ENCODE measurements at places on chromosomes 11 and 22.
A peak's percentile ranks its signal among the peaks of the same experiment; 100 is the strongest.

DNA sequence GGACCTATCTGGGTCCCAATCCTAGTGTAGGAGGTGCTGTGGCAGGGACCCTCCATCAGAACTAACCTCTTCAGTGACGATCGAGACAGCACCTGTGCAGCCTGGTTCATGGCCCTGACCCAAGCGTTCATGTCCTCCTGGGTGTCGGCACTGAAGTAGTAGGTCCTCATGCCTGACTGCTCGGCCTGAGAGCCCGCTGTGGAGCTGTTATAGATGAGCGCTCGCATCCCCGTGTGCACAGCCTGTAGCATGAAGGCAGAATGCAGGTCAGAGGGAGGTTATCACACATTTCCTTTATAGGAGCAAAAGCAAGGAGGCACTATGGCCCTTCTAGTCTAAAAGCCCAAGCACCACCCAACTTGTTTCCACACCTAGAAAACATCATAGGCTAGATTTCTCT, 103.0 kb downstream of the C11orf58 start:
- DNase-seq = no peak

GRCh38 chr11:15367695-15368094, 253.0 kb downstream of the INSC start:
- no peak for DNase-seq

DNA sequence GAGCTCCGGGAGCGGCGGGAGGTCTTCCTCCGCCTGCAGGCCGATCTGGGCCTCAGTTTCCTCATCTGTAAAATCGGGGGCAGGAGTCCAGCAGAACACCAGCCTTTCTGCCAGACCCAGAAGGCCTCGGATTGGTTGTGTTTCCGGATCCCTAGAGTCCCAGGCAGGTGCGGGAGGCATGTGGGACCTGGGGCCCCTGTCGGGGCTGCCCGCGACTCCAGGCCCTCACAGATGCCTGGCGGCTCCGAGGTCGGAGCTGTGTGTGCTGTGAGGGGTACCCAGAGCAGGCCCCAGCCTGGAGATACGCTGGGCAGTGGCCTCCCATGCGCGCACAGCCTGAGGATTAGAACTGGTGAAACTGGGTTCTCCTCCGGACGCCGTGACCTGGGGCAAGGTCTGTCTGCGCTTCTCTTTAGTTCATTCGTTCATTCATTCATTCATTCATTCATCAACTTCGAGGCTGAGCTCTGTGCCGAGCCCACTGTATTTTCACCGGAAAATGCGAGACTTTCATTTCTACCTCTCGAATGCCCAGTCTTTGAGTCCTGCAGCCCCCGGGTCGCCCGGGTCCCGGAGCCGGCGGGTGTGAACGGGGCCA, 24.6 kb downstream of the FLRT1 start:
- no peak for DNase-seq

- no peak for DNase-seq
These were observed 210.3 kb downstream of the CWF19L2 start for GRCh38 chr11:107247167-107247861.

DNA sequence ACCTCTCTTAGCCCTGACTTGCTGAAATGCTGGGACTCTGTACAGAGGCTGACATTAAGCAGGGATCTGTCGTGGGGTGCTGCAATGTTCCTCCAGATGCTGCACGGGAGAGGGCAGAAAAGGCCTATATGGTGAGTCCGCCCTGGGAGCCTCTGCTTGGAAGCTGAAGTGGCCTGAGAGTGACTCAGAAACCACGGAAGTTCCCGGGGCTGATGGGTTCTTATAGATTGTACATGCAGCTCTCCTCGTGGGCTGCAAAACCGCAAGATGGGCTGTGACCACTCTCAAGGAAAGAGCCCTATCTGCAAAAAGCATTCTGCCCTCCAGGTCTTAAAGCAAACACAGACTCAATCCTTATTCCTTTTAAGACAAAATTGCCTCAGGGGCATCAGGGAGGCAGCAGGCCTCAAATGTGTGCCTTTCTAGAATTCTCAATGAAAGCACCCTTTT, 5.8 kb upstream of the SLC43A3 start:
- peak; percentile 99 for DNase-seq

DNA sequence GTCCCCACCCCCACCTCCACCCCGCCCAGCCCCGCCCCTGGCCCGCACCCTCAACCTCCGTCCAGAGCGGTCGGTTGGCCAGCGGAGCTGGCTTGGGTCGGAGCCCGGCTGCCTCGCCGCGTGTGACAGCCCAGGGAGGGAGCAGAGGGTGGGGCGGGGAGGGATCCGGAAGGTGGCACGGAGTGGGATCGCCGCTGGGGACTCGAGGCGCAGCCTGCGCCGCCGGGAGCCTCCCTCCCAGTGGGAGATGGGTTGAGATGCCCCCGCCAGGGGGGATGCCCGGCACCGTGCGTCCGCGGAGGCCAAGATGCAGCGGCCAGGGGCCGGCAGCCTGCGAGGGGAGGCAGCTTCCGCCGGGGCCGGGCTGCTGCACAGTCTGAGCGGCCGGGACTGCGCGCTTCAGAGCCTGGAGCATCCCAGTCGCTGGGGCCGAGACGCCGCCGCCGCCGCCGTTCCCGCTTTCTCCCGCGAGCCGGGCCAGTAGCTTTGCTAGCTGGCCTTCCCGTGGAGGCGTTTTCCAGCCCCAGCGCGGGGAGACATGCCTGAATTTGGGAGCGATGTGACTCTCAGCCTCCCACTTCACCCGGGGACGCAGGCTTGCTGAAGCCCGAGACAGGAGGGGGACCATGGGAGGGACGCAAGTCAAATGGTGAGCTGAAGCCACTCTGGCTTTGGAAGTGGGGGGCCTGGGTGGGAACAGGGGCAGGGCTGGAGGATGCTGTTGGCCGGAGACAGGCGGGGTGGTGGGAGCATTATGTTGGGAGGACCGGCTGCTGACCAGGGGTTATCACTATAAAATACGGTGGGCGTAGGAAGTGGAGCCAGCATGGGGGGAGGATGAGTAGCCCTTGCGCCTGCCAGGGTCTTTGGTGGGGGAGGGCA, 40.2 kb downstream of the DIXDC1 start:
- peak; percentile 39 for DNase-seq

GRCh38 chr11:124884869-124885479, 12.7 kb downstream of the ROBO4 start:
- no peak for DNase-seq

DNA sequence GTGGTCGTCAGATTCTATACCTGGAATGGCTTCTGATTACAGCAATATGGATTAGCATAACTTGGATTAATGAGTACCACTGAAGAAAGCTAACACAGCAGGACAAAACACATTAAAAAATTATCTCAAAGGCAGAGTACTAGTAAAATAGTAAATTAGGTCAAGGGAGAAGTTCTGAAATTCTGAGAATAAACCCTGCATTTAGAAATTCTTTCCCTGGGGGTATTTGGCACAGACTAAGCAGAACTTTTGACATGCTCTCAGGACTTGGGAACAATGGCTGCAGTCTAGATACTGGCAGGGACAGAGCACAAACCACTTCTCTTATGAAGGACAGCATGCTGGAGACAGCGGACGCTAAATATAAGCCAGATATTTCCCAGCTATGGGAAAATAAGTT, 85.6 kb upstream of the GRIA4 start:
- DNase-seq = no peak

GRCh38 chr11:121555121-121555520, 102.4 kb upstream of the SORL1-AS1 start:
- no peak for DNase-seq

- no peak for DNase-seq
These were observed 48.4 kb downstream of the ANO1 start for GRCh38 chr11:70126494-70126893.

DNA sequence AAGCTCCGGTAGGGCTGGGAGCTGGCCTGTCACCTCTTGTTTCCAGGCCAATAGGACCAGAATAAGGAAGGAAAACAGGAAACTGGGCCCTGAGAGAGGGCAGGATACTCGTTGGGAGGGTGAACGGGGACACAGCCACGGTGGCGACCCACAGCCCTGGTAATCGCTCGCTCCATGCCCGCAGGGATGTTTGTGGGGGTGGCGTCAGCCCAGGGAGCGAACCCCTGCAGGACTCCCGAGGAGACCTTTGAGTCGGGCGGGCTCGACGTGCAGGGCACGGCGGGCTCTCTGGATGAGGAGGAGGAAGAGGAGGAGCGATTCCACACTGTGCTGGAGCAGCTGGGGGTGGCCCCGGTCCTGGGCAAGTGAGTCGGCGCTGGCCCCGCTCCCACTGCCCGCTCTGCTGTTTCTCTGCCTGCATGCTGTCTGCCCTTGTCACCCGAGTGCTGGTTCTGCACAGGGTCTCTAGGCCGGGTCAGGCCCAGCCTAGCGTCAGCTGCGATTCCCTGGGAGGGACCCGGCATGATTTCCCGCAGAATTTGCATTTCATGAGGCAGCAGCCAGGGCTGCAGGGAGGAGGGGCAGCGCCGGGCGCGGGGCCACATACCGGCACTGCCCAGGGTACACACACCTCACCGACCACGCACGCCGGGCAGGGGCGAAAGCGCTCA, 1.6 kb downstream of the CRACR2B start:
- DNase-seq = no peak

DNA sequence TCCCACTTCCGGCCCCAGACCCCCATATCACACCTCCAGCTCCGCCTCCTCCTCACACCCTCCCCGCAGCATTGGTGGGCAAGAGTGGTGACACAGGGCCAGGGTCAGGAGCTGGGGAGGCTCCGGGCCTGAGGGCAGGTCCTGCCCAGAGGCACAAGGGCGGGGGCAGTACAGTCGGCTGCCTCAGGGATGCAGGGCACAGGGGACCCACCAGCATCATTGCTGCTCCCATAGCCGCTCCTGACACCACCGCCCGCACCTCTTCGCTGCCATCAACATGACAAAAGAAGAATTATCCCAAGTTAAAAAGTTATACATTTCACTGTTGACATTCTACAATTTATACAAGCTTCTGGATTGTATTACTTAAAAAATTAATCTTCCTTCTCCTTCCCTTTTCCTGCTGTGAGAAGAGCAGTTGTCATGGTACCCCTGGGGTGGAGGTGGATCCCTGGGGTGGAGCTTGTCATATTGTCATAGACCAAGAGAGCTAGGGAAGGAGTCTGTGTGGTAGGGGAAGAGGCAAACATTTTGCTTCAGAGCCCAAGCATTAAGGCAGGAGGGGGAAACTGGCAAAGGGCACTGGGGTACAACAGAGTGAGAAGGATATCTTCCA, 4.1 kb downstream of the SBF2 start:
- DNase-seq = no peak

- DNase-seq = no peak
These were observed 10.1 kb upstream of the NEAT1 start for GRCh38 chr11:65412271-65413076.

GRCh38 chr11:91981995-91982394, 242.6 kb upstream of the FAT3 start:
- DNase-seq = no peak

DNA sequence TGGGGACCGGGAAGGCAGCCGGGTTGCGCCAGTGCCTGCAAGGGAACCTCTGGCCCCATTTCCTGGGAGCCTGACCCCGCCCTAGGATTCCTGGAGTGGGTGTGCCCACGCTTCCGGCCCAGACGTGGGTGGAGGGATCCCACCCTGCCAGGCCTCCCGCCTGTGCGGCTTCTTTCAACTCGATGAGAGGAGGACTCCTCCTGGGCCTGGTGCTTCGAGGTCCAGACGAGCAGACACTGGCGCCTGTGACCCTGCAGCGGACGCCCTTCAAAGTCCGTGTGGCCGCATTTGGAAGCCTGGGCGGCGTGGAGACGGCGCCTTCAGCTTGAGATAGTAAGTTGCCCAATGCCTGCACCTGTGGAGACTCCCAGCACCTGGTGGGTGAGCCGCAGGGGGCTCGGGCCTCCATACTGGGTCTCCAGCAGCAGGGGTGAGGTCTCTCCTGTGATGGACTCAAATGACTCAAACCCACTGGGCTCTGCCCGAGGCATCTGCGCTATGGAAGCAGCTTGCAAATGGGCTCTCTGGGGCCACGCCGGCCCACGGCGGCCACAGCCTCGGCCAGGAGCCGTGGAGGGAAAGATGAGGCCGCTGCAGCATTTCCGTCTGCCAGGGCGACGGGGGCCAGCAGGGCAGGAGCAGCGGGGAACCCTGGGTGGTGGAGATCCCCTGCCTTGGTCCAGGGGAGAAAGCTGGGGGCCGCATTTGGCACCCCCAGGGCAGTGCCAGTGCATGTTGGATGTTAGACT, 64.3 kb upstream of the PPARA start:
- no peak for DNase-seq

- peak; percentile 77 for DNase-seq
These were observed 921 bp upstream of the NUCB2 start for GRCh38 chr11:17275400-17276235.

GRCh38 chr22:38733329-38733723, 22.5 kb downstream of the SUN2 start:
- DNase-seq = peak; percentile 72

DNA sequence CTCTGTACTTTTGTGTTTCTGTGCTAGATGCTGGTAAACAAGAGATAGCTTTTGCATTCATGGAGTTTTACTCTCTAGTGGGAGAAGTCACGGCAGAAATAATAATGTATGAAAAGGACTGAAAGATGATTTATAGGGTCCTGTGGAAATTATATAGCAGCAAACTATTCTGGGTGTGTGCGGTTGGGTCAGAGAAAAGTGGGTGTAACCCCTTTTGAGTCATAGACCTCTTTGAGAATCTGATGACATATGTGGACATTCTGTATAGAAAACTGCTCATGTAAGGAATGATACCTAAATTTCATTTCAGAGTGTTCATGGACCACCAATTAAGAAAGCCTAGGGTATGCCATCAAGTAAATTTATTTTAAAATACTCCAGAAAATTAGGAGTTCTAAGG, 54.4 kb downstream of the TMEM135 start:
- DNase-seq = no peak

DNA sequence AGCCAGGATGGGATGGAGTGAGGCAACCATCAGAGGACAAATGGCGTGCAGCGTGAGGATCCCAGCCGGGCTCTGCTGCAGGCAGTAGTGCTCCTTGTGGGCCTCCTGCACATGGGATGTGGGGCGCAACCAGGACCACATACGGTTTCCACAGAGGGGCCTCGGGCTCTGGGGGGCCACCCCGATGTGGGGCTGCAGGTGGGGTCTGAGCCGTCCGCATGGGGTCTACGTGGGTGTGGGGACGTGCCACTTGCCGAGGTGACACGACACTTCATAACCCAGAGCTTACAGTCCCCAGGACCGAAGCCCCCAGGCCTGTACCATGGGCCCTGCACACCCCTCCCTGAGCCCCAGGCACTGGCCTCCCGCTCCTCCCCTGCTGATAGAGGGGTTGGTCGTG, 10.8 kb downstream of the TTLL8 start:
- DNase-seq = no peak

DNA sequence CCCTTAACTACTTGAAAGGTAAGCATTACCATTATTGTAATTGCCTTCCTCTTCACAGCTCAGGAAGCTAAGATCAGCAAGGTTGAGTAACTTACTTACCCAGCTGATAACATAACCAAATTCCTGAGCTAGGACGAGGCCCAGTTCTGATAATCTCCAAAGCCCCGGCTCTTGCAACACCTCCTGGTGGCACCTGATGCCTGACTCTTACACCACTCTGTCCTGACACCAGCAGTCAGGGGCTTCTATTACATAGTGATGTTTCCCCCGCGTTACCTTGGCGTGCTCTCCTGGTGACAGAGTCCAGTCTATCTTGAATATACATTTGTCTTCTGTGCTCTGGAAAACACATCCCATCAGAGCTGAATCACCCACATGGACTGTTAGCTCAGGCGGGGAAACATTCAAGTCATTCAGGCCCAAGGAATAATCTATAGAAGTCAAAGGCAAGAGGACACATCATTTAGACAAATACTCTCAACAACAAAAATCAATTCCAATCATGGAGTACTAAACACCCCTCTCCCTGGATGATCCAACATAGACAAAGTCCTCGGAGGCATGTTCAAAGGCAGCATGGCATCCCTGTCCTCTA, 12.6 kb downstream of the JAML start:
- peak; percentile 50 for DNase-seq

- DNase-seq = no peak
These were observed 419.8 kb upstream of the CCDC179 start for GRCh38 chr11:23280088-23280487.

- DNase-seq = peak; percentile 60
These were observed 4.3 kb upstream of the AMPD3 start for GRCh38 chr11:10450462-10451425.

Data from hematopoietic multipotent progenitor cell treated with erythropoietin and hydrocortisone succinate and interleukin-3 and kit ligand, for 4 days (in vitro differentiated cells).